HepG2 (cell line): ENCODE measurements at places on chromosomes 6 and 20. TPM values are rescaled to one million over a fixed set of nuclear protein-coding genes. Genes with fewer than 3 reads are reported as not detected.

GGTLC1 gene
- not detected in 2 replicates for polyA plus RNA-seq

DNA sequence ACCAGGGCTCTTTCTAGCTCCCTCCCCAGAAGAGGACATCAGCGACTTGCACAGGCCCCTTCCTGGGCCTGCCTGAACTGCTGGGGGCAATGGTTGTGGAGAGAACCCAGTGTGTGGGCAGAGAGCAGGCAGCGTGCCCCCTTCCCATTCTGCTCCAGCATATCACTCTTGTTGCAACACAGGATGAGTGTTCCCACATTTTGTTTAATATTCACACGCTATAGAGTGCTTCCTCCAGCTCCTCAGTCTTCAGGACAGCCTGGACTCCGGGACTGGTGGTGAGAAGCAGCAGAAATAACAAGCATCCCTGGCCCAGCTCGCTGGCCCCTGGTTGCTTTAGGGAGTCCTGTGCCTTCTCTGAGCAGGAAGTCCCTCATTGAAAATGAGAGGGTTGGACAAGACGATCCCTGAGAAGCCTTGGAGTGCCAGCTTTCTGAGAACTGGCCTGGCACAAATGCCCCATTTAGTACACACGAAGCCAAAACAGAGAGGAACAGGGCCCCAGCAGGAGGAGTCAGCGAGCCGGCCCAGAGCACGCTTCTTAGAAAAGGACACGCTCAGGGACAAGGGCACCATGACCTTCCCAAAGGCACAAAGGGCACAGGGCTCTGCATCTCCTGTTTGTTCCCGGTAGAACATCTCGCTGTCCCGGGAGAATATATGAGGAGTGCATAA, 84.2 kb upstream of the FOXC1 start:
- no peaks in the 10 kb centered on the region for H3K4me1 ChIP-seq
- no peak overlapping the region for H3K4me3 ChIP-seq
- no peak overlapping the region for H3K27ac ChIP-seq
- H3K36me3 ChIP-seq: no peaks in the 10 kb centered on the region
- DNase-seq: no peak

DNA sequence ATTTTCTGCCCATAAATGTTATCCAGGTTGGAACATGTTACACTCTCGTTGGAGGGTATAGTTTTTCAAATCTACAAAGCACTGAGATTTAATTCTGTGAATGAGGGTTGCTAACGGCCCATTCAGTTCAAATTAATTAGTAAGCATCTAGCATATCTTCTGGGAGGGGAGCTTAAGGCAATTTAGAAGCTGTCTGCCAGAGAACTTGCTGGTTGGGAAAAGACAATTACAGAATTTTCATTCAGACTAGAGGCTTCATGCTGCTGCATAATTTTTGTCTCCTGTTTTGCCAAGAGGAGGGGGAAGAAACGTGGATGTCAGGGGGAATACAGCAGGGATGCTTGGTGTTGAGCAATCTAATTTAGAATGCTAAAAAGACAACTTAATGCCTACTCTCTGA, 268.3 kb upstream of the FAM83B start:
- H3K27ac ChIP-seq: no peak overlapping the region
- no peaks in the 10 kb centered on the region for H3K36me3 ChIP-seq
- H3K4me3 ChIP-seq: no peak overlapping the region

- no peaks in the 10 kb centered on the region for H3K36me3 ChIP-seq
- no peak overlapping the region for H3K27ac ChIP-seq
- no peak for DNase-seq
- no peaks in the 10 kb centered on the region for H3K27me3 ChIP-seq
- no peak overlapping the region for H3K4me3 ChIP-seq
Observed at GRCh38 chr6:37983720-37984501, 164.4 kb downstream of the ZFAND3 start.

DNA sequence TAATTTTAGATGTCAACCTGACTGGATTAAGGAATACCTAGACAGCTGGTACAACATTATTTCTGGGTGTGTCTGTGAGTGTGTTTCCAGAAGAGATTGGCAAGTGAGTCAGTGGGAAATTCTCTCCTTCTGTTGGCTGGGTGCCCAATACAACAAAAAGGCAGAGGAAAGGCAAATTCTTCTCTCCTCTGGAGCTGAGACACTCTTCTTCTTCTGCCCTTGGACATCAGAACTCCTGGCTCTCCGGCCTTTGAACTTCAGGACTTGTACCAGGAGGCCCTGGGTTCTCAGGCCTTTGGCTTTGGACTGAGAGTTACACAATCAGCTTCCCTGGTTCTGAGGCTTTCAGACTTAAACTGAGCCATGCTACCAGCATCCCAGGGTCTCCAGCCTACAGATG, 7.8 kb upstream of the BTN3A1 start:
- no peak overlapping the region for H3K4me3 ChIP-seq
- H3K27me3 ChIP-seq: no peaks in the 10 kb centered on the region
- no peaks in the 10 kb centered on the region for H3K36me3 ChIP-seq
- peaks cover 42% of the 10 kb centered on the region for H3K4me1 ChIP-seq
- H3K27ac ChIP-seq: no peak overlapping the region

DNA sequence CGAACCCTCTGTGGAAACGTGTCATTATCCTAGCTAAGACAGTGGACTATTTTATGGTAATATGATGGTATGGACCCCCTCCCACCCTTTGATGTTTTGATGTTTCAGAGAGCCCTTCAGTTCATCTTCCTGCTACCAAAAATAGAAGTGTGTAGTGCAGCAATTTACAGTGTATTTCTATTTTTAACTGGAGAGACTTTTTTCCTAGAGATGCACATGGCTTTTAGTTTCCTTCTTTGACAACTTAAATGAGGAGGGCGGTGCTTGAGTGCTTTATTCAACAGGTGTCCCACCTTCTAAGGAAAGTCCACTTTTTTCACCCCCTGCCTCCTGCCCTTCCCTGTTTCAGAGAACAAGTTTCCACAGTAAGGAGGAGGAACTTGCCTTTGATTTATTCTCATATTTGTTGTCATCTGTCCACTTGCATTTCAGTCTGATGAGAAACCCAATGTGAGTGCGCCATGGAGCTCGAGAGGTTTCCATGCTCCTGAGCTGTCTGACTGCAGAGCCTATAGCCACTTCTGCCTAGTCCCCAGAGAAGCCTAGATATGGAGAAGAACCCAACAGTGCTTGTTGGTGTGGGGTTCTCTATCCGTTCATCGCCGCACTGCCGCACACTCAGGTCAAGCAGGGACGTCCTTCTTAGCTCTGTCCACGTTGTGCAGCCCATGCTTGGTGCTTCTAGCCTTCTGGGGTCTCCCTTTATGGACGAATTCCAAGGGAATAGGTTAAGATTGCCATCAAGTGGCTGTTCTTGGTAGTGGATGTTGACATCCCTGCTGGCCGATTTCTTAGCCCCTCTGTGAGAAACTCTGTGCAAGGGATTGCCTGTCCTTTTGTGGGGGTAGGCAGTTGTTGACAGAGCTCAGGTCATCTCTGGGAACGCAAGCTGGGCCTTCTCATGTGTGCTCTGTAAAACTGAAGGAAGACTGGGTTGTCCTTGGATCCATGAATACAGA, 144.2 kb downstream of the JARID2 start:
- no peak overlapping the region for H3K27ac ChIP-seq
- H3K4me3 ChIP-seq: no peak overlapping the region
- no peaks in the 10 kb centered on the region for H3K36me3 ChIP-seq

- no peaks in the 10 kb centered on the region for H3K36me3 ChIP-seq
- DNase-seq: no peak
- H3K4me3 ChIP-seq: no peak overlapping the region
- no peaks in the 10 kb centered on the region; the same call in 1 of the 2 replicates for H3K27me3 ChIP-seq
- peaks cover 17% of the 10 kb centered on the region for H3K4me1 ChIP-seq
Observed at GRCh38 chr6:87152526-87152955, 2.8 kb upstream of the ZNF292 start.
